NB4 (cell line): ENCODE measurements at places on chromosomes 12 and 14.

GRCh38 chr14:77319422-77319821 lies 1.3 kb downstream of the POMT2 start:
- no peak for DNase-seq

DNA sequence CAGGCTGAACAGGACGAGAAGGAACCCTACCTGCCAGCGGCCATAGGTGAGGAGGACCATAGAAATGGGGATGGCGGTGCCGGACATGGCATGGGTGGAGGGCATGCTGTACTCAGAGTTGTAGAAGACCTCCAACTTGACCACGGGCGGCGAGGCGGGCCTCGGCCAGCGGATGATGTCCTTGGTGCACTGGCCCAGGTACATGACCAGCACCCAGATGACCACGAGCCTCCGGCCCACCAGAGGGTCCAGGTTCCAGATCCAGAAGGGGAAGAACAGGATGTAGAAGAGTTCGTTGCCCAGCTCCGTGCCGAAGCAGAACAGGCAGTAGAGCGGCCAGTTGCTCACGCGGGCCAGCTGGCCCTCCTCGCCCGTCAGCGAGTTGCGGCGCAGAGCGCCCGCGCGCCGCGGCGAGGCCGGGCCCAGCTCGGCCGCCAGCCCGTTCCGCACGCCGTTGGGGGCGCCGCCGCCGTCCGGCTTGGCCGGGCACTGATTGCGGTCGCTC lies 582 bp downstream of the SGPP1 start:
- no peak for DNase-seq

GRCh38 chr14:92493492-92493891 lies 20.1 kb upstream of the RIN3 start:
- no peak for DNase-seq

DNA sequence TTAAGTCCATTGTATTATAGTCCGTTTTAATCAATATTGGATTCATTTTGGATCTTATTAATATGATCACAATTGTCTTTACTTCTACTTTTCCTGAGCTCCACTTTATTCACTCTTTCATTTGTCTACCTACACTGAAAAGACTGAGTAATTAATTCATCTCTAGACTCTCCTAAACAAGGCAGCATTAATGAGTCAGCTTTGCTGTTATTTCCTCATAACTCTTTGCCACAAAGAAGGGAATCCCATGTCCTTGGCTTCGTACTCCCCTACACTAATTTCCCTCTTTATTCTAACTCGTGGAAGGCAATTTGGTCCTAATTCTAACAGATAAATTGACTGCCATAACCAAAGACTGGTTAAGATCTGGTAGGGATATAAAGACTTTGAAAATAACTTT lies 91.9 kb downstream of the ARMH4 start:
- DNase-seq = no peak

GRCh38 chr14:89540009-89540829 lies 123.2 kb upstream of the FOXN3 start:
- DNase-seq = no peak

- no peak for DNase-seq
Measured at GRCh38 chr14:26794731-26795130, 196.9 kb upstream of the NOVA1 start.

DNA sequence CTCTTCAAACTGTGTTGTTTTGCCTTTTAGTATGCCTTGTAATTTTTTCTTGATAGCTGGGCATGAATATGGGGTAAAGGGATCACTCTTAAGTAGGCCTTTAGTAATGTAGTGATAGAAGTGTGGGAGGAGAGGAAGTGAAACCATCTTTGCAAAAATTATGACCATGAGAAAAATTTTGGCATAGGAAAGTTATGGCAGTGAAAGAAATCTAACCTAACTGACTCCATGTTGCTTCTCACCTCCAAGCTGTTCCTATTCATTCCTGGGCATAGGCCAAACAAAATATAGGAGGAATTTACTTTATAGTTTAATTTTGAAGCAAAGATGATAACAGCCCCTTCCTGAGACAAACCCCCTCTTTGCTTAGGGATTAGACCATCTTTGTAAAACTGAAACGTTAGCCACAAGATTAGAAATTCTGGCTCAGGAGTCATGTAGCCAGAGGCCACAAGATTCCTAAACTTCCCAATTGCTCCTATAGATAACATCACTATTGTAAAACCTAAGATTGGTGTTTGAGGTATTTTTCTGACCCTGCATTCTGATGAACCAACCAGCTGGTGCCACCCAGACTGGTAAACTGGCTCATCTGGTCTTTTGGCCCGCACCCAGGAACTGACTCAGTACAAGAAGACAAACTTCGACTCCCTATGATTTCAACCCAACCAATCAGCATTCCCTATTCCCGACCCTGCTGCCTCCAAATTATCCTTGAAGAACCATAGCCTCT lies 45.8 kb downstream of the CRADD start:
- DNase-seq = peak; percentile 13

GRCh38 chr14:49950275-49951228 lies 57.7 kb downstream of the ARF6 start:
- no peak for DNase-seq

DNA sequence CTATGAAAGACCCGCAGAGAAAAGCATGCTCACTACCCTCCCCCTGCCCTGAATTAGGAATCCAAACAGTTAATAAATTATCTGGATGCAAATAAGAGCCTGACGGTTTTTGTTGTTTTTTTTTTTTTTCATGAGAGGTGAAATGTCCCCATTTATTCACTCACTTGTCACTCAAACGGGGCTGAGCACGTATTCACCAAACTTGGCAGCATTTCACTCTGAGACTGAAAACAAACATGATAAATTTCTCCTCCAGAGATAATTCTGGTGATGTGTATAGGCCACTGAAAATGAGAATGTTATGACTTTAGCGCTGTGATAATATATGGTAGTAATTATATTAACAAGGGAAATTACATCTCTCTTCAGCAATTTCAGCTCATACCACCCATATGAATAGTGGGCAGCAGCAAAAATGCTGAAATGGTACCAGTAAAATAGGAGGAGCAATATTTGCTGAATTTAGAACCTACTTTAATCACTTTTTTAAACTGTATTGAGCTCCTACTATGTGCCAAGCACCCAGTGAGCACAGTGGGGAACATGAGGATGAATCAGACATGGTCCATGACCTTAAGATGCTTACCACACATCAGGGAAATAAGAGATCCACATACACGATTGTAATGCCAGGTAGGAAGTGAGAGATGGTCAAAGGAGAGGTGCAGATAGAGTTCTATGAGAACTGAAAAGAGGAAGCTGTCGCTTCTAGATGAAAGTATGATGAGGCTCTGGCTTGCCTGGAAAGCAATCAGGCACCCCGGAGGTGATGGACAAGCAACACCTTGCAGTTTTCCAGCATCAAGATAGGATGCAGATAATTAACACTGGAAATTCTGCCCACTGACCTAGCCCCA lies 286.5 kb upstream of the TMPO start:
- no peak for DNase-seq

- no peak for DNase-seq
Measured at GRCh38 chr12:19957308-19958125, 410.8 kb upstream of the PDE3A start.

DNA sequence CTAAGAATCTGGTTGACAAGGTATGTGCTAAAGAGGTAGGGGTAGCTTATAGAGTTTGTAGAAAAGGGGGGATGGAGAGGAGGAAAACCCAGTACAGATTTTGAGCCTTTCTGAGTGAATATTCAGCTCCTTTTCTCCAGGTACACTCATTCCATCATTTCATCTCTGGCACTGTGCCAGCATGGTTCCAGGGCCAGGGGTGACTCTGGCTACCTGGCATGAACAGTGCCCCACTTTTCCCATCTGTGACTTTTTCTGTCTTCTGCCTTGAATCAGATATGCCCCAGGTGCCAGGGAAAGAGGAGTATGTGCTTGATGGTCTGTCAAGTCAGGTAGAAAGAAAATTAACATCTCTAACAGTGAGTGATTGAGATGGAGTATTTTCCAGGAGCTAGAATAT lies 175.7 kb downstream of the CACNA1C start:
- no peak for DNase-seq

DNA sequence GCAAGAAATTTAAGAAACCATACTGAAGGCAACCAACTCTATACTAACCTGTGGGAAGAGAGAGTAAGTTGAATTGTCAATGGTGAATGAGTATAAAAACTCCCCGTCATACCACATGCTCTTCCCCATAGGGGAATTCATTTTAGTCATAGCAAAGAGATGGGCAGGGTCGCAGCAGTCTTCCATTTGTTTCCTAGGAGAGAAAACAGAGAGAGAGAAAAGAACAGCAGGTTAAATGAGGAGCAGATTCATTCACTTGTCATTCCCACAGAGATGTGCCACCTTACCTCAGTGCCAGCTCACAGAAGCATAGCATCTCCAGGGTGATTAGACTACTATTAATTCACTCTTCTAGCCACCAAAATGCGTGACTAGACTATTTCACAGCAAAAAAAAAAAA lies 47.4 kb downstream of the ST8SIA1 start:
- DNase-seq = no peak

DNA sequence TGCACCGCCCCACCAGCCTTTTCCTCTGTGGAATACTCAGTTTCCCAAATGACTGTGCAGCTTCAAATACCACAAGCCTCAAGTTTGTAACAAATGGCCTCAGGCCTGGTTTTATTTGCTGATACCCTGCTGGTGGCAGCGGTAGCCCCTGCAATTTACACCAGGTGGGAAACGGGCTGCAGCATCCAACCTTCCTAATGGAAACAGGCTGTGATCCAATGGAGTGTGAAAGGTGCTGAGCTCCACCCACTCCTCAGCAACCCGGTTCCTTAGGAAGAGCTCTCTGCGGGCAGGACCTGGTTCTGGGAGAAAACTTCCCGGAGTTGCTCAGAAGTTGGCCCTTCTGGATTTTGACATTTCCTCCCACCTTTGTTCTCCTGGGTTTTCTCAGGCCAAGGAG lies 41.7 kb upstream of the LTA4H start:
- DNase-seq = no peak

DNA sequence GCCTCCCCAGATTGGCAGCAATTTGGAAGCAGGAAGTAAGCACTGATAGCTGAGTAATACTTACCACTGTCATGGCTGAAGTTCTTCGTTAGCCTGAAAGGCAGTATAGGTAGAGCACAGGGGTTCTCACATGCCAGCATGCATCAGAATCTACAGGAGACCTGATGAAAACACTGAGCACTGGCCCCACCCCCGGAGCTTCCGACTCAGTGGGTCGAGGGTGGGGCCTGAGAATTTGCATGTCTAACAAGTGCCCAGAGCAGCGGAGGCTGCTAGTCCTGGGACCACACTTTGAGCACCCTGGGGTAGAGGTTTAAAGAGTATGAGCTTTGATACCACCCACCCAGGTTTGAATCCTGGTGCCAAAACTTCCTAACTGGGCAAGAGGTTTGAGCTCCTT lies 89.6 kb downstream of the FBXW8 start:
- DNase-seq = no peak

- no peak for DNase-seq
Measured at GRCh38 chr14:80523518-80524117, 312.3 kb upstream of the DIO2 start.

DNA sequence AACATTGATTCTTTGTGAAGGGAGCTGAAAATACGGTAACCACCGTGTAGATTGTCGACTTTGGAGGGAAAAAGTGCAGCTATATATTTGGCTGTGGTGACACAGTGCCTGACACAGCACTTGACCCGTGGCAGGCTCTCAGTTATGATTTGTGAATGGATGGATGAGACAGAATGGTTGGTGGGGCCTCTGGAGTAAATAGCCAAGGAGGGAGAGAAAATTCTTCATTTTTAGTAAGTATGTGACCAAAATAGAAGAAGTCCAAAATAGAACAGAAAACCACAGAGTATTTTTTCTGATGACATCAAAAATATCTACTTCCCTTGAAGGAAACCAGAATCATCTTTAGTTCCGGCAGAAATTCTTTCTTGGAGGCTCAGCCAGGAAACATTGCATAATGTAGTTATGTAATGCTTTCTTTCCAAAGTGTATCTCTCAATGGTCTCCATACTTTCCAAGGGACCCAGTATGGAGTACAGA lies 82.0 kb upstream of the WSCD2 start:
- DNase-seq = peak; percentile 42

DNA sequence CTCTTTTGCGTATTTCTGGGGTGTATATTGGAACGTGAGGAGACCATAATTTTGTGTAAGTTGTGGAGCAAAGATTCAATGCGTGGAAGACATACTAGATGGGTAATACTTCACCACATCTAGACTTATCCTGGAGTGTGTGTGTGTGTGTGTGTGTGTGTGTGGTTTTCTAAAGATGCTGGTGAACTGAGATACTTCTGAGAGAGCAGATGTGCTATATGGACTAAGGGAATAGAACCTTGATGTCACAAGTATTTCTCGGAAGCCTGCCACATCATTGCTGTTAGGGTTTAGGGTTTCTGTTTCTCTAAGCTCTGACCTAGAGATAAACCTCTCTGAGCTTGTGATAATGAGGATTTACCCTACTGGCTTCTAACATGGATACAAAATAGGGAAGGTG lies 138.8 kb downstream of the DACT1 start:
- no peak for DNase-seq

DNA sequence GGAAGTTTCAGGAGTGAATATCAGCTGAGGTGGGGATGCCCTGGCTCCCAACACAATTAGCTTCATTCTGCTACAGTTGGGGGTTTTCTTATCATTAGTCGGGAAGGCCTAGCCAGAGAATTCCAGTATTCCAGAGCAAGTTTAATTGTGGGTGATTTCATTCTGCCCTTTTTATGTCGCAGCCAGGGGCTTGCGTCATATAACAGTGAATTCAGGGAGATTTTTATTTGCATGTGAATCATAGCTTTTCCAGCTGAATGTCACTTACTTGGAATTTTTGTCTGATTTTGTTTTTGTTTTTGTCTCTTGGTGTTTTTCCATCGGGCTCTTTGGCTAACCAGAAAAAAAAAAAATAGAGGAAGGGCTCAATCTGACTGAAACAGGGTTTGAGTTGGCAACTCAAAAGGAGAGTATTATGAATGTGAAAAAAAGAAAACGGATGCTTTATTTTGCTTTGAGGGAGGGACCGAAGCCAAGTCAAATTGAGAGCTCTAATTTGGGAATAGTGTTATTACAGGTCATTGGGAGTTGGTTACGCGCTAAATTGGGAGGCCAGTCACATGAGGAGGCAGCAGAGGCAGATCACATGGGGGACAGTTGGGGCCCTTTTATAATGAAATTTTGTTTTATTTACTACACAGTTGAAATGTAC lies 119.4 kb downstream of the SAMD4A start:
- no peak for DNase-seq
